CD8-positive, alpha-beta memory T cell (primary cell): ENCODE measurements at places on chromosomes 11 and 22.

DNA sequence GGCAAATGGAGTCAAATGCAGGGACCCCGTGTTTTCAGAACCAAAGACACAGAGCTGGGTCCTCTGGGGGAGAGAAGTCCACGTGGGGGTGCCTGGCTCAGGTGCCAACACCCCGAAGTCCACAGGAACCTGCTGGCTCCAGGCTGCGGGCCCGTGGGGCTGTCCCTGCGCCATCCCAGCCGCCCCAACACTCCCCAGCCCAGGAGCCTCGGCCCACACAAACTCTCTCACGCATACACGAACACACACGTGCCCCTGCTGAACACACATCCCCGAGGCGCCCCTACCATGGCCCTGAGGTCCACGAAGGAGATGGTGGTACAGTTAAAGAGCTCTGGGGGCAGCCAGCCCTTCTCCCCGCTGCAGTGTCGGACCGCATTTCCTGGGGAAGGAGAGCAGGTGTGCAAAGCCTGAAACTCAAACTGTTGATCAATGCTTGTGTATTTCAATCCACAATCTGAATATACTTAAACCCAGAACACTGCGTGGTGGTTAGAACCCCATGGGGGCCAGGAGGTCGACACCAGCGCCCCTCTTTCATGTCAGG is 54.7 kb downstream of the TRMU start:
- no peak for DNase-seq

DNA sequence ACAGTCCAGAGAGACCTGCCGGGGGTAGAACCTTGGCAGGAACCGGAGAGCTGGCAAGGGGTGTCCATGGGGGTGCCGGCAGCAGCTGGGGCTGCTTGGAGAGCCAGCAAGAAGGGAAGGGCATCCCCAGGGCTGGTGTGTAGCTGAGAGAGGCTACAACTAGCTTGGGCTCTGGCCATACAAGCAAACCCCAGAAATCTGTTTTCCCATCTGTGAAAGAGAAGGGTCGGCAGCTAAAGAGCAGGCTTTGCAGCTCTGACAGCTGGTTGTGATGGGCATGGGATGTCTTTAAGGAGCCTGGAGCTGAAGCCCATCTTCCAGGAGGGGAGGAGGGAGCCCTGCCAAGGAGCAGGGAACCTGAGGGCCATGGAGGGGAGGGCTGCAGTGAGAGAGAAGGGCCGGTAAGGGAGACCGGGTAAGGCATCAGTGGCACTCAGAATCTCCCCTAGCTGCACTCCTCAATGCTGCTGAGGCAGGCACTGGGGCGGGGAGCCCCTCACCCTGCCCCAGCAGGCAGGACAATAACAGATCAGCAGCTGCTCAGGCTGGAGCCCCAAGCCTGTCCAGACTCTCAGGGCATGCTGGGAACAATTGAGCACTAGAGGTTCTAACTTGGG is 3.9 kb downstream of the CHST1 start:
- no peak for DNase-seq

DNA sequence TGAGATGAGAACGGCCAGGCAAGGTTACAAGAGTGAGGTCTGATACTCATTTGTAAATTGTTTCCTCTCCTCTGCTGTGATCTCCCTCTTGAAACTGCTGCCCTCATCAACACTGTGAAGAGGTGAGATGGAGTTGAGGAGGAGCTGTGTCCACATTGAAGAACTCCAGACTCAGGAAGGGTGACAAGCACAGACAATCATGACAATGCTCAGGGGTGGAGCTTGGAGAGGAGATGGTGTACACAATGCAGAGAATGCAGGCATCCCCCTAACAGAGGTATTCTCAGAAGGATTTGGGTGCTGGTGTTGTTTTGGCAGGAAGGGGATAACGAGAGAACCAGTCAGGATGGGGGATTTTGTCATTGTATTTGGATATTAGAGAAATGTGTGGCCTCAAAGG is 21.5 kb upstream of the MMP7 start:
- no peak for DNase-seq

- DNase-seq = no peak
Measured at GRCh38 chr11:78406568-78407196, 10.9 kb downstream of the GAB2 start.
